Glomerular endothelial cell (primary cell): ENCODE measurements at places on chromosomes 1 and 21. TPM values are rescaled to one million over a fixed set of nuclear protein-coding genes. Genes with fewer than 3 reads are reported as not detected.

The SMYD3 gene
- total RNA-seq: 20.0 and 27.9 TPM in 2 replicates

DNA sequence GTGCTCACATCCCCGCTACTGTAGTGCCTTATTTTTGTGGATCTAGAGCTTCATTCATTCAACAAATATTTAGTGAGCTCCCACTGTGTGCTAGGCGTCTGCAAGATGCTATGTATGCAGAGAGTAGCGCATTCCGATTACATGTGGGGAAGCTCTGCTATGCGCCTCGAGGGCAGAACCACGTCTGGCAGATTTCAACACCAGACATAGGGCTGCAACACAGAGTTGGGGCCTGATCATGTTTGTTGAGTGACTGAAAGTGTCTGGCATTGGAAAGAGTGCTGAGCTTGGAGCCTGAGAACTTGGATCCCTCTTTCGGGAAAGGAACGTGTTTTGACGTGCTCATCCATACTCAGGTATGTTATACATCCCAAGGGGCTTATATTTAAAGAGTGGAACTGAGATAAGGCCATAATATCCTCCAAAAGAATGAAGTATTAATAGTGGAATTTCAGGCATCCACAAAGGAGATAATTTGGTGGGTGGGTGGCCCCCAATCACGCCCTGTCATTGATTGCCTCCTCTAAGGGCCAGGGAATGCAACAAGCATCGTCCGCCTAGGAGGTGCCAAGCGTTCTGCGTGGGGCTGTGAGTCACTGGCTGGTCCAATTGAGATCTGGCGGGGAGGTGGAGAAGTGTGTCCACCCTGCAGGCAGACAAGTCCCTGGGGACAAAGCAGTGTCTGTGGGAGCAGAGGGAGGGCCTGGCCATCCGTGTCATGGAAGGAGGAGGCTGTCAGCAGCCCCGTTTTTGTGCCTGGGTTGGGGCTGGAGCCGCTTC, 62.8 kb upstream of the ZBTB40 start:
- DNase-seq: no peak

The LEFTY1 gene
- not detected in 2 replicates for total RNA-seq

The LORICRIN gene
- not detected in 2 replicates for total RNA-seq

GRCh38 chr21:31405604-31406003, 61.5 kb upstream of the TIAM1 start:
- DNase-seq: no peak

DNA sequence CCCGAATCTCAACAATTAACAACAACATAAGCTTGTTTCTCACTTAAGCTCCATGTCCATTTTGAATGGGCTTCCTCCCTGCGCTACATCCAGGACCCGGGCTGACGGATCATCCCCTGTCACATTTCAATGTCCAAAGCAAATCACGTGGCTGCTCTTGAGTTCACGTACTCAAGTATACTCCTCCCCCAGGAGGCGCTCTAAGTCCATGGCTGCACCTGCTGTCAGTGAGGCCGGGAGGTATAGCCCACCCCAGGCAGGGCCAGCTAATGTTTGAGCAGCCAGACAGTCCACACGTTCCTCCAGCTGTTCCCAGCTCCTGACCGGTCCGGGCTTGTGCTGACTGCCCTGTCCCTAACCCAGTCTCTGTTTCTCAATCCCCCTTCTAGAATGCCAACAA, 220.8 kb downstream of the SLC35F3 start:
- no peak for DNase-seq

DNA sequence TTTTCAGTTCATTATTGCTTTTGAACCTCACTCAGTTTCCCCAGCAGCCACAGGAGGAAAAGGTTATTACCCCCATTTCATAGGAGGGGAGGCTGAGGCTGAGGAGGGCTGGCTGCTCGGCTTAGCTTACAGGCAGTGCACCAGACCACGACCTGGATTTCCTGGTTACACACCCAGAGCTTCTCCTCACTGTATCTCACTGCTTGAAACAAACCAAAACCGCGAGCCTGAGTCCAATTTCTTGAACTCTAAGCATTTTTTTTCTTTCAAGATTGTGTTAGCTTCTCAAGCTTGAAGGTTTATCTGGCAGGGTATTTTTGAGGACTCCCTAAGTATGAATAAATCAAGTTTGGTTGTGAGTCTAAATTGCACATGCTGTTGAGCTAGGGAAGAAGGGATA, 188.9 kb upstream of the EDN2 start:
- DNase-seq: no peak

The UQCRH gene
- total RNA-seq: 273 and 455 TPM in 2 replicates

The OR2T35 gene
- total RNA-seq: not detected in 2 replicates

- no peak for DNase-seq
Observed at GRCh38 chr1:180617774-180618395, 13.9 kb upstream of the XPR1 start.

DNA sequence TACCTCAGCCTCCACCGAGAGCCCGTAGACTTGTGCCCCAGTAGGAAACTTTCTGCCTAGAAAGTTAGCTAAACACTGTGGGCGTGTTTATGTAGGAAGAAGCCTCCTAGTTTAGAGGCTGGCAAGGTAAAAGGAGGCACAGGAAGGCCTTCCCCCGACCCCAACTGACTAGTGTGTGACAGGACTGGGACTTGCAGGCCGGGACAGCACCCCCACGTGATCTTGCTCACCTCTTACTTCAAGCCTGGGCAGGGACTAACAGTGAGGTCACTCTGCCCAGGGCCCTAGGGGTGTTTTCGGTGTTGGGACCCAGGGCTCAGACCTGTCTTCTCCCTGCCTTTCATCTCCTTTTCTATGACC, 392 bp upstream of the TAGLN2 start:
- DNase-seq: no peak
